ENCODE measurements at places on chromosomes 11 and 22.
A peak's percentile ranks its signal among the peaks of the same experiment; 100 is the strongest.

DNA sequence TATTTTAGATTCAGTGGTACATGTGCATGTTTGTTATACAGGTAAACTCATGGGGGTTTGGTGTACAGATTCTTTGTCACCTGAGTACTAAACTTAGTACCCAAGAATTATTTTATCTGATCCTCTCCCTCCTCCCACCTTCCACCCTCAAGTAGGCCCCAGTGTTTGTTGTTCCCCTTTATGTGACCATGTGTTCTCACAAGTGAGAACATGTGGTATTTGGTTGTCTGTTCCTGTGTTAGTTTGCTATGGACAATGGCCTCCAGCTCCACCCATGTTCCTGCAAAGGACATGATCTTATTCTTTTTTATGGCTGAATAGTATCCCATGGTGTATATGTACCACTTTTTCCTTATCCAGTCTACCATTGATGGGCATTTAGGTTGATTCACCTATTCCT is 6.8 kb downstream of the SMIM38 start:
- H3K4me1 ChIP-seq = peaks cover 29% of the 10 kb centered on the region
- no peak overlapping the region for H3K4me3 ChIP-seq
- H3K27me3 ChIP-seq = no peaks in the 10 kb centered on the region

GRCh38 chr22:42080287-42080686 is 787 bp downstream of the SMDT1 start:
- peaks cover 23% of the 10 kb centered on the region for H3K4me1 ChIP-seq
- no peak for DNase-seq
- peaks cover 13% of the 10 kb centered on the region for H3K36me3 ChIP-seq
- H3K27me3 ChIP-seq = no peaks in the 10 kb centered on the region
- peak overlapping the region; percentile 99 for H3K27ac ChIP-seq
- H3K4me3 ChIP-seq = peak overlapping the region; percentile 83

DNA sequence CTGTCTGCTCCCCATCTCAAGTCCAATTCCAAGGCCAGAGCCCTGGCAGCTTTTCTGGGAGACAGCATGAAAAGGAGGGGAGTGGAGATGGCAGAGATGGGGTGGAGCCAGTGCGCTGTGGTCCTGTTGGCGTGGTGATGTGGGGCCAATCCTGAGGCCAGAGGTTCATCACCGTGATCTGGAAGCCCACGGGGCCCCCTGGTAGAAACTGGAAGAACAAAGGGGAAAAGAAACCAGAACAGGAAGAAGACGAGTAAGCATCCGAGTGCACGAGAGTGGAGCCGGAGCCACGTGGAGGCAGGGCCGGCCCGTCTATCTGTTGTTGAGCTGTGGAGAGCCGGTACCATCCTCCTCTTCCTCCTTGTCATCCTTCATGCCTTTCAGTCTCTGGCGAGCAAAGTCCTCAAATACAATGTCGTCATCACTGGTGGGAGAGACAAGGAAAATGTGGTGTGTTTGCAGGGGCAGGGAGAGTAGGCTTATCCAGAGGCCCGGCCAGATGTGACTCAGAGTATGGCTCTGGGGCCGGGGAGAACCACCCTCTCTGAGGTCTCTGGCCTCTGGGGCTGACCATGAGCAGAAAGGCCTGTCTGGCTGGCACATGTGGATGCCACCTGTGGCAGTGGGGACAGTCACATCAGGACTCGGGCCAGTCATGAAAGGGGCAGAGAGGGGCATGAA is 25.4 kb downstream of the TPBGL start:
- no peaks in the 10 kb centered on the region for H3K4me1 ChIP-seq
- no peaks in the 10 kb centered on the region for H3K36me3 ChIP-seq
- H3K4me3 ChIP-seq = no peak overlapping the region
- no peaks in the 10 kb centered on the region for H3K27me3 ChIP-seq
- no peak overlapping the region for H3K27ac ChIP-seq

DNA sequence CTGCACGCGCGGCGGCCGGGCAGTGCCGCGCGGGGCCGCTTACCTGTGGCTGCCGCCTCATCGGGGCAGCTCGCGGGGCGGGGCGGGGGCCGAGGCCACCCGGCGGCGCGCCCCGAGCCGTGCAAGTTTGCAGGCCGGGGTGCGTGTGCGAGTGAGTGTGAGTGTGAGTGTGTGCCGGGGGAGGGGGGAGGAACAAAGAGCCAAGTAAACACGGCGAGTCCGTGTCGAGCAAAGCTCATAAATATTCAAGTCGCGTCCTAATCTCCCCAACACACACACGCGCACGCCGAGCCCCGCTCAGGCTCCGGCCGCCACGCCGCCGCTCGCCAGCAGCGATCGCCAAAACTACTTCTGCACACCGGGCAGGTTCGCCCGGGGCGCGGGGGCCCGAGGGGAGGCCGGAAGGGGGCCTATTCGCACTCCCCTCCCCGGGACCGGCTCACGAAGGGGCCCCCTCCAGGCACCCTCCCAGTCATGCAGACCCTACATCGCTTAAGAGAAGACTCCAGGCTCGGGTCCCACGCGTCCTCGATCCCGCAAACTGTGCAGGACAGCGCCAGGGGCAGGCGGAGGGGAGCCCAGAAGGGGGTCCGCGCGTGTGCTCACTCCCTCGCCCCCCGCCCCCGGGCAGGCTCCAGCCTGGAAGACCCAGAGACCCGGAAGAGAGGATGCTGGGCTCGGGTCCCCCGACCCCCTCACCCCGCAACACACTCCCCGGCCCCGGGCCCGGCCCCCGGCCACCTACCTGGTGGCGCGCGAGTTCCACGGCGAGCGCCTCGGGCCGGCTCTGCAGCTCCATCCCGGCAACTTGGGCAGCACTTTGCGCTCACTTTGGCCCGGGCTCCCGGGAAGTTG is 827 bp downstream of the PHF21B start:
- H3K4me1 ChIP-seq = peaks cover 18% of the 10 kb centered on the region
- peaks cover 2% of the 10 kb centered on the region for H3K36me3 ChIP-seq
- DNase-seq = no peak
- peak overlapping the region; percentile 55 for H3K4me3 ChIP-seq
- peaks cover 56% of the 10 kb centered on the region for H3K27me3 ChIP-seq
